ENCODE measurements at places on chromosomes 4 and X.

DNA sequence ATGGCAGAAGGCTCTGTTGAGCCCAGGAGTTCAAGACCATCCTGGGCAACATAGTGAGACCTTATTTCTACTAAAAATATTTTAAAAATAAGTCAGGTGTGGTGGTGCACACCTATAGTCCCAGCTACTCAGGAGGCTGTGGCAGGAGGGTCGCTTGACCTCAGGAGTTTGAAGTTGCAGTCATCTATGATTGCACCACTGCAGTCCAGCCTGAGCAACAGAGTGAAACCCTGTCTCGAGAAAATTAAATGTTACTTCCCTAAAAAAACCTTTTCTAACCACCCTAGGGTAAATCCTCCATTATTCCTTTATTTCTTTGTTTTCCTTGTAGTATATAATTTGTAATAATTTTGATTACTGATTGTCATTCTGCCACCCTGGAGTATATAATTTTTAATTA is 7.9 kb downstream of the FAM200B start:
- no peak for DNase-seq

GRCh38 chr4:53196882-53197771 is 168.7 kb downstream of the SCFD2 start:
- no peak for DNase-seq

DNA sequence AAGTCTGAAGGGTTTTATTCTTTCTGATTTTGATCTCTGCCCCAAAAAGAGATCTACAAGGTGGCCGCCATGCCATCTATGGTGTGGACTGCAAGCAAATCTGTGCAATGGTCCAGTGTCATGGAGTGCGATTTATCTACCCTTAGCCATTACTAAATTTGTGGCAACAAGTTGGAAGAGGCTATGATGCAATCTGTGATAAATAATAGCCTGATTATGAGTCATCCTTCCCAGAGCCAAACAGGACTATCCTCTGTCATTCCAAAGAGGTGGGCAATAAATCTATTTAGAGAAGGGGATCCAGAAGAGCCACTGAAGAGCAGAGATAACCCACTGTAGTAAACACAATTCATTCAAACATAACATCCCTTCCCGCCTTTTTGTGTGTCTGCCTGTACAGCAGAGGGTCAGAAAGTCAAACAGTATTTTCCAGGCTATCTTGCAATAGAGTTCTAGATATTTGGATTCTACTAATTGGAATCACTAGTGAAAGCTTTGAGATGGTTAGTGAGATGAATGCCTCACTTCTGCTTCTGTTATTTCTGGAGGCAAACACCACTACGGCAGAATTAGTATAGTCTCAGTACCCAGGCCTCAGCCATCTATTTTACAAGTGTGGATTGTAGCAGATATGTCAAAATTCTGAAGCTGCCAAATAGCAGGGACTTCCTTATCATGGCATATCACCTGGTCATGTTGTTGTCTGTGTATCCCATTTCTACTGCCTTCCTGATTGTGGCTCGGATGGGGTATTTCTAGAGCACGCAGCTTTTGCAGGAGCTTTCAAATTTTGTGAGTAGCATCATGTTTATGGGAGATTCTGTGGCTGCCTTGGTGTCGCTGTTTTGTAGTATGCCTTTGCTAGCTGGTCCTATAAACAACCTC is 192.0 kb downstream of the SMIM20 start:
- no peak for DNase-seq

DNA sequence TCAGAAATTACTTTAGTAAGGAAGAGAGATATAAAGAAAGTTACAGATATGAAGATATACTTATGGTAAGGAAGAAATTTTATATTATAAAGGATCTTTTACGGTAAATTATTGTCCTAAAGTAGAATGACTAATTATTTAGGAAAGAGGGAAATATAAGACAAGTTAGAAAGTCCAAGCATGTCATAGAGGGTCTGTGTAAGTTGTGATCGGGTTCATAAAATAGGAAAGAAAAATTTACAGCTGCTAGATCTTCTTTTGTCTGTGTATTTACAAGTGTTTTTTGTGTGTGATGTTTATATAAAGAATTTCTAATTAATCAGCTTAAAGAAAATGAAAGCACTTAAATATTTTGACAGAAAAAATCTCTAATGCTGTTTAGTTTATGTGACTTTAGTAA is 1054.9 kb upstream of the DIAPH2 start:
- no peak for DNase-seq

- peak; percentile 2 for DNase-seq
Observed at GRCh38 chrX:110442635-110443034, 84.0 kb downstream of the RTL9 start.

DNA sequence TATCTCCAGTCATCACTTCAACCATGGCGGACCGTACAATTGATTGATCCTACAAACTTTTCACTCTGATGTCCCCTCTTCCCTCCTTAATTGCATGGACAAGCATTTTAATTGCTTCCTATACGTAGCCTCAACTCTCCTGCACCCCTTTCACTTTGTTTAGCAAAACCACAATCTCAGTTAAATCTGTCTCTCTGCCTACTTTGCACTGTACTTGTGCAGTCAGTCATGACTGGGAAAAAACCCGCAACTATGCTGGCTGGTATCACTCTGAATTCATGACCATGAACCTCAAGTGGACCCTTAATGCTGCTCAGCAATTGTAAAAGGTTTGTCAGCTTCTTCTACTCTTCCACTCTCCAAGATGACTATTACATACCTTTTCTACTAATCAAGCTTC is 51.7 kb upstream of the AFF2 start:
- DNase-seq = no peak

DNA sequence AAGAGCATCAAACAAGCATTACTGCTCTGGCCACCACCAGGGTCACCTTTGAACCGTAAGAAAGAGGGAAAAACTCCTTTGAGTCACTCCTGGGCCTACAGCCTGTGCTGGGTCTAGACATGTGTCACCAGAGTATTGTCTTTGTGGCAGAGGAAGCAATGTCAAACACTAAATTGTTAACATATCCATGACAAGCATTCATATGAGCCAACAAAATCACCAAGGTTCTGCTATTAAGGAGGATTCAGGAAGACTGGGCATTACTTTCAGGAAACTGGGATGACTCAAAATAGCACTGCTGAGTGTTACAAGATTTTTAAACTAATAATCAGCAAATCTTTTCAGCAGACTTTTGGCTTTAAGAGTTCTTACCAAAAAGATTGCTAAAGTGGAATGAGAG is 28.1 kb downstream of the LGI2 start:
- no peak for DNase-seq

- DNase-seq = no peak
Observed at GRCh38 chr4:64340218-64341110, 68.8 kb downstream of the TECRL start.

DNA sequence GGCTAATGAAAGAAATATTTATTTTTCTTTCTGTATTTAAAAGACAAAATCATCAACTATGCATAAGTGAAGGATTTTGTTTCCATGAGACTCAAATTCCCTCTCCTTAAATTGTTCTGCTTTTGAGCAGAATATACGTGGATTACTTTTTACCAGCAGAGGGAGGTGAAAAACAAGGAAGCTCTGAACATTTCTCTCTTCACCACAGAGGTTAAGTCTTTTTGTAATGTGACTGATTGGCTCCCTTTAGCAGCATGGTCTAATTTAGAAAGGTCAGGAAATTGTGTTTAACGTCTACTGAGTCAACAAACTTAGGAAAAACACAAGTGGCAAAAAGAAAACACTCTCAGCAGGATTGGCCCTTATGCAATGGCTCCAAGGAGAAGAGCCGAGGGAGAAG is 55.1 kb upstream of the F9 start:
- DNase-seq = no peak

- no peak for DNase-seq
Observed at GRCh38 chrX:14051416-14051815, 21.7 kb upstream of the GEMIN8 start.

DNA sequence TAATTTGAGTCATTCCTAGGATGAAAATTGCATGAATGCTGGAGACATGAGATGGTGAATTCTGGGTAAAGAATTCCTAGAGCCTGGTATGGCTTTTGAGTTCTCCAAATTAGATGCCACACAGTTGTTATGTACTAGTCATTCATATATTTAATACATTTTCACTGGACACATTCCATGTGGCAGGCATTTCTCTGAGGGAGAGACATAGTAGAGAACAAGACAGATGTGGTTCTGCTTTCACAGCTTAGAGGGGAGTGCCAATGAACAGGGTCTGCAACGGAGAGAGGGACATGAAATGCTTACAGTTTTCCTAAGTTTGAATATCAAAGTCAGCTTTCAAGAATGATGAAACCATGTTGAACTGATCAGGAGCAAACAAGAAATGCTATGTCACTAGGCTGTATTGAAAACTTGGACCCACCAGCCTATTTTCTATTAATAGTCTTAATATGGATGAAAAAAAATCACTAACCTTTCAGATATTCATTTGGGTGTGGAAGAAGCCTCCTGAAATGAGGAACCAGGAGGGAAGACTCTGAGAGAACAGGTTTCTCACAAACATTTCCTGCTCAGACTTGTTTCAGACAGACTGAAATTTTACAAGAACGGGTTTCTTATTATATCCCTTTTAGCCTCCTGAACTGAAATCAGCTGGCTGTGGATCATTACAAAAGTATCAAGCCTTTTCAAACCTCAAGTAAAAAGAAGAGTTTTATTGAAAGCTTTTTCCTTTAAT is 276.0 kb upstream of the TET2 start:
- no peak for DNase-seq

GRCh38 chr4:85905761-85906160 is 430.8 kb downstream of the ARHGAP24 start:
- DNase-seq = no peak

- DNase-seq = no peak
Observed at GRCh38 chr4:139144161-139144859, 32.7 kb downstream of the ELF2 start.

- DNase-seq = peak; percentile 36
Observed at GRCh38 chrX:53682885-53683555, 3.5 kb downstream of the HUWE1 start.

- no peak for DNase-seq
Observed at GRCh38 chr4:85166318-85166717, 199.8 kb upstream of the WDFY3 start.

DNA sequence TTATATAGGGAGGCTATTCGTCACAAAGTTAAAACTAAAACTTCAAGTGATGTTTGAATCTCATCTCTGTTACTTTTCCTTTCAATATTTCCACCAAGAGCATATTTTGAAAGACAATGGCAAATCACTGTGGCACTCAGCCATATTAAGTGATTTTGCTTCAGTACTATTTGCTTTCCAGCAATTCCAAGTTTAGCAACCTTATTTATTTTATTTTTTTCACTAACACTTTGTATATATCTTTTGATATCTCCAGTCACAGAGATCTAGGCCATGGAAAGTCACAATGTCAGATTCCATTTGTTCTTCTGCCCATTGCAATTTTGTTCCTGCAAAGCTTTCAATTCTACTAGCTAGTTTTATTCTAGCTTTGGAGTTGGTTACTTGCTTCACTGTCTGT is 1514.5 kb upstream of the ADGRL3 start:
- no peak for DNase-seq

GRCh38 chrX:130171446-130172126 is at the start of gene RAB33A:
TSS of gene RAB33A (plus strand) at chrX:130171962. CDS start at chrX:130172063, 101 bp downstream.
- peak; percentile 47 for DNase-seq

DNA sequence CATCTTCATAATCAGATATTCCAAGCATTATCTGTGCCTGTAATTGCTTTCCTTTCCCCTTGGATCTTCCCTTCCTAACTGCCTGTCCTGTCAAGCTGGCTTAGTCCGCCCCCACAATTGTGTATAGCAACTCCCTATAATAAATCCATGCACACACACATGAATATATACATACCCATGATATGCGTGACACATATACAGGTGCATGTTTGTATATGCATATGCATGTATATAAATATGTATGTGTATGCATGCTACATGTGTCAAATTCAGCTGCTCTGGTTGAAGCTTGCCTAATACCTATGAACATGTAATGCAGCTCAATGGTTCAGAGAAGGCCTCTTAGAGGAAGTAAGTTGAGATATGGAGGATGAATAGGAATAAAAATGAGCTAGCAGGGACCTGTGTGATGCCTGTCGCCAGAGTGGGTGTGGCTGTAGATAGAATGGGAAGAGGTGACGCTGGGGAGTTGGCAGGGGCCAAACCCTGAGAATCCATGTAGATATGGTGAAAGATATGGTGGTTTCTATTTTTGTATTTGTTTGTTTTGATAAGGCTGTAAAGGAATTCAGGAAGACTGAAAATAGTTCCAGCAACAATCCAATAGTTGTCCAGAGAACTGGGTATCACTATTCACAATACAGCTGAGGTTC is 595.0 kb upstream of the BOD1L1 start:
- no peak for DNase-seq

DNA sequence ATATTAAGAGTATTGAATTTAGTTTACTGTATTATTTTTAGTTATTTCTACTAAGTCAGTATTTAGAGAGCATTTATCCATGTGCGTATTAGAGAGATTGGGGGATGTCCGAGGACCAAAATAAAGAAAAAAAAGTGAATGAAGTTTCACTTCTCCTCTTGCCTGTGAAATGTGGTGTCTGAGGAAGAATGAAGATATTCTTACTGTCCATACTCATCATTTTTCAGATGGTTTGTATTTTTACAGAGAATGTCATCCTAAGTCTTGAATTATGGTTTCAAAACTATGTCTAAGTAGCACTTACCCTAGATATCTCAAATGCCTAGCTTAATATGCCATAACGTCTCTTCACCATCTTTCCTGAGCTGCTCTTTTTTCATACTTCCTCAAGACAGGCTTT is 854.3 kb downstream of the C4orf33 start:
- DNase-seq = no peak

- no peak for DNase-seq
Observed at GRCh38 chrX:111492085-111492484, 19.4 kb upstream of the SERTM2 start.

DNA sequence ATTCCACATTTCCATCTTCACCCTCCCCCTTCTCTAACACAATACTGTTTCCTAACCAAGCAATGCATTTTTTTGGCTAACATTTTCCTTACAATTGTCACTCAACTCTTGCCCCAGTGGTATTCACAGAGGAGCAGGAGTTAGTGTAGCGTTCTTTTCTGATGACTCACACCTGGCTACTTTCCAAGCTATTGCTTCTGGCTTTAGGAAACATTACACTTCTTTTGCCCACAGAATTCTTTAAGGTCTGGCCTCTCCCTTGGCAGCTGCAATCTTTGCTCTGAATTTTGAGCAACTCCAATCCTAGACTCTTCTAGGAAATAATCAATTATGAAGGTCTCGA is 27.5 kb upstream of the PDGFC start:
- DNase-seq = no peak

DNA sequence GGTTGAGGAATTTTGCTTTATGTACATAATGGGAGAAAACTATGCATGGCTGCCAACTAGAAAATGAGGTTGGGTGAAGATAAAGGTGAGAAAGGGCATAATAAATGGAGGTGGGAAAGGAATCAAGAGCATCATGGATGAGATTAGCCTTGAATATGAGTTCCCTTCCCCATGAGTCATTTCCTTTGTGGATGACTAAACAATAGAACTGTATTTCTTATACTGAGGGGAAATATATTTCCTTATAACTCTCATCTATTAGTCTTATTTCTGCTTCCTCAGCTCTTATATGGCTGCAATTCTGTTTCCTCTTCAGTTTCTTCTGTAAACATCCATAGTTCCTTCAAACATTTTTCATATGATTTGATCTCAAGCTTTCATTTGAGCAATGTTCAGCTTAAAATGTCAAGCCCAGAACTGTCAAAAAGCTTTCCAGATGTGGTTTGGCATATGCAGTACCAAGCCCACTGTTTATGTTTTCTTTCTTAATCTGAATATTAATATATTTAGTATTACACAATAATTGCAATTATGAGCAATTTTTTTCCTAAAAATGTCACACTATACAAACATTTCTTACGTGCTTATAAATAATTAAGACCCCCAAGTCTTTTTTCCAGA is 100.7 kb upstream of the GRPR start:
- no peak for DNase-seq

Data from activated naive CD8-positive, alpha-beta T cell treated with anti-CD3 and anti-CD28 coated beads for 36 hours (primary cell).